ENCODE measurements at places on chromosomes 12 and 14.

DNA sequence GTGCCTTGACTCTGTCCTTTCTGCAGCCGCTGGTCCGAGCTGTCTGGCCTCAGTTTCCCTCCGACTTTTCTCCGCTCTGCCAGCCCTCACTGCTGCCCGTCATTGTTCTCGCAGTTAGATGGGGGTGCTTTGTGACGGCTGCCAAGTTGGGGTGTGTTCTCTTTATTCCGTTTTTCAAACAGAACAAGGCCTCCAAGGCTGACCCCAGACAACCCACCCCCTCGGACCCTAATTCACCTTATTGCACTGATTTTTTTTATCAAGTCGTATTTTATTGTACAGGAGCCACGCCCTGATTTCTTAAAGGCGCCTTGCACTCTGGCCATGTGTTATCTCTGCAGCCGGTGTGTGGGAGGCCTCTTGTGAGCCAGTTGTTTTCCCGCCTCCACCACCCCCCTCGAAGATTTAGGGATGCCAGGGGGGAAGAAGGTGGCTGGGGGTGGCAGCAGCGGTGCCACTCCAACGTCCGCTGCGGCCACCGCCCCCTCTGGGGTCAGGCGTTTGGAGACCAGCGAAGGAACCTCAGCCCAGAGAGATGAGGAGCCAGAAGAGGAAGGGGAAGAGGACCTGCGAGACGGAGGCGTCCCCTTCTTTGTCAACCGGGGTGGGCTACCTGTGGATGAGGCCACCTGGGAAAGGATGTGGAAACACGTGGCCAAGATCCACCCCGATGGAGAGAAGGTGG, 1.3 kb downstream of the VASH1 start:
- DNase-seq: no peak

DNA sequence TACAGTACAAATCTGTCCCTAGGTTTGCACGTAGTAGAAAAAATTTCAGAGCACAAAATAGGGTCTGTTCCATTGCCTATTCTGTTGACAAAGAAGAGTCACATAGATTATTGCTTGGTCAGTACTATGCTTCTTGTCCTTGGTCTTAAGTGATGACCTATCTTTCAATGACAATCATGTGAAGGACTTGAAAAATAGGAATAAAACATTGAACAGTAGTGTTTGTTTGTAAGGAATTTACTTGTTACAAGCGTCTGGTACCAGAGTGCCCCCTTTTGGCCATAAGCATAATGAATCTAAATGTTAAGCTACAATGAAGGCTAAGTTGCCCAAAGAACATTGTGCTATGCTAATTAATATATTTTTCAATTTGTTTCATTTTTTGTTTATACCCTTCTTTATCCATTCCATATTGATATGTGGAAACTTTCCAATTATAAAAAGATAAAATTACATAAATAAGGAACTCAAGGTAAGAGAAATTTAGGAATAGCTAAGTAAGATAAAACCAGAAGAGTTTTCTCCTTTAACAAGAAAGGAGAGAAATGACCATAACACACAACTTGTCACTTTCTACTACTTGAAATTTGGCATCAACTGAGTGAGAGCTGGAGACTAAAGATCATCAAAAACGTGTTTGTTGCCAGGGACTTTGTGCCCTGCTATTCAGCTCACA, 204.7 kb downstream of the EPS8 start:
- DNase-seq: peak; percentile 71

GRCh38 chr12:82600379-82600778, 86.3 kb upstream of the TMTC2 start:
- DNase-seq: no peak

DNA sequence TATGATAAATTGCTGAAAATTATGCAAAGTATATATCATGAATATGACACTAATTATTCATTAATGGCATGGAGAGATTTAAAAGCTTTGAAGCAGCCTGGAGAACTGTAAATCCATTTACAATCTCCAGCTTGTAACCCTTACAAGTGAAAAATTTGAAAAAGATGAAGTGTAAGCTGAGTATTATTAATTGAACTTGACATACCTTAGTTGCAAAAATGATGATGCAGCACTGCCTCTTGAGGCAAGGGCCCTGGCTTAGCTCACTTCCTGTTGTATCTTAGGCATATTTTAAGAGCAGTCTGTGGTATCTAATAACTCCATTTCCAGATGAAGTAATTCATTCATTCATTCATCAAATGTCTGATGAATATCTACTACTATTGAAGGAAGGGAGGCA, 158.6 kb downstream of the ANO4 start:
- DNase-seq: no peak

GRCh38 chr12:131357185-131357747, 353.6 kb upstream of the SFSWAP start:
- no peak for DNase-seq

Measured in Karpas-422 (cell line).